Caudate nucleus (tissue), 63 donors: ENCODE measurements at places on chromosomes 11 and 22.
A peak's percentile ranks its signal among the peaks of the same experiment; 100 is the strongest.

- no peak for DNase-seq
Observed at GRCh38 chr11:37712251-37712650, 1114.2 kb upstream of the RAG2 start.

DNA sequence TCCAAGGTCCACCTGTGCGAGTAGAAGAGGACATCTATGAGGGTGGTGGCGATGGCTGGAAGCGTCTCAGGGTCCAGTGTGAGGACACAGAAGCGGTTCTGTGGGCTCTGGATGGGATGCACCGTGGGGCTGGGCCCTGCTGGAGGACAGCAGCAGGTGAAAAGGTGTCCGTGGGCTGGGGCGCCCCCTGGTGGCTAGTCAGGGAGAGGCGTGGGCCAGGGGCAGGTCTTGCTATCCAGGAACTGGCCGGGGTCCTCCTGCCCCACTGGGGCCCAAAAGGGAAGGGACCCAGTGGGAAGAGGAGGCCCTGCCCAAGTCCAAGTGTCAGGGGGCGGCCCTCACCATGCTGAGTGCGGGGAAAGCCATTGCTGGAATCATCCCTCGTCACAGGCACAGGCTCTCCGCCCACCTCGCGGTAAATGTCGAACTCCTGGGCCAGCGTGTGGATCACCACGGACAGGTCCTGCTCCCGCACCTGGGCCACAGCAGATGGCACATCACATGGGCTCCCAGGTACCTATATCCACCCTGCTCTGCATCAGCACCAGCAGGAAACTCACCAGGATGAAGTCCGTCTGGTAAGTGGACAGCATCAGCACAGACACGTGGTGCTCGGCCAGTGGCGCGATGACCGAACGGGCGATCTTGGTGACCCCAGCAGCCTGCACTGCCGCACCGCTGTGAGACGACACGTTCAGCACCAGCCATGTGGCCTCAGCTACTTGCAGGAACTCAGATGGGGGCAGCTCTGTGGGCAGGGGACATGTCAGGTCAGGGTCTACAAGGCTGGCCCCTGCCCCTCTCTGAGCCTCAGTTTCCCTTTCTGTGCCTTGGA lies 2.3 kb downstream of the CASTOR1 start:
- peak; percentile 33 for DNase-seq

- DNase-seq: no peak
Observed at GRCh38 chr22:47901911-47902310, 1139.5 kb downstream of the TBC1D22A start.

GRCh38 chr22:30344447-30345200 lies 12.1 kb downstream of the SF3A1 start:
- no peak for DNase-seq

DNA sequence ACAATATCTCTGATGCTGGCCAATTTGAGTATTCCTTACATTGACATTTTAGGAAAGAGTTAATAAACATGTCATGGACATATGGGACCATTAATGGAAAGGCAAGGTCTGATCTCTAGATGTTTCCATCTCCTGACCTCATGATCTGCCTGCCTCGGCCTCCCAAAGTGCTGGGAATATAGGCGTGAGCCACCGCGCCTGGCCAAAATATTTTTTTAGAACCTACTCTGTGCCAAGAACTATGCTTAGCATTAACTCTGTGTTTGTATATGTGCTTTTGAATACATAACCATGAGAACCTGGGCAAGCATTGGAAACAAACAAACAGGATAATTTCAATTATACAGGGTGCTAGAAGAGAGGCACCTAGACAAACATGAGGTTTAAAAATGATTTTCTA lies 123.2 kb downstream of the ATG16L2 start:
- DNase-seq: no peak
